ENCODE measurements at places on chromosomes 2 and 18.

DNA sequence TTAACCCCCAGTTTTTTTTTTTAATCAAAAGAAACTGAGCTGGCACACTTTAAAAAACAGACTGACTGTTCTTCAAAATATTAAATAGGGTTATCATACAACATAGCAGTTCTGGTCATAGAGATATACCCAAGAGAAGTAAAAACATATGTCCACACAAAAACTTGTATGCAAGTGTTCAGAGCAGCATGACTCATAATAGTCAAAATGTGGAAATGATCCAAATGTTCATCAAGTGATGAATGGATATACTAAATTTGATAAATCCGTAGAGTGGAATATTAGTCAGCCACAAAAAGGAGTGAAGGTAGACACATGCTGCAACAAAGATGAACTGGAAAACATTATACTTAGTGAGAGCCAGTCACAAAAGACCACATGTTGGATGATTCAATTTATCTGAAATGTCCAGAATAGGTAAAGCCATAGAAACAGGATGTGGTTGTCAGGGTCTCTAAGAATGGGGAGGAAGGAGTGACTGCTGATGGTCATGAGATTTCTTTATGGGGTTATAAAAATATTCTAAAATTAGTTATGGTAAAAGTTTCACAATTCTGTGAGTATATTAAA is 5.1 kb downstream of the SMIM21 start:
- no peaks in the 10 kb centered on the region for H3K4me1 ChIP-seq
- no peaks in the 10 kb centered on the region for H3K27me3 ChIP-seq
- DNase-seq: no peak
- H3K4me3 ChIP-seq: no peak overlapping the region

- H3K4me3 ChIP-seq: no peak overlapping the region
- H3K27me3 ChIP-seq: no peaks in the 10 kb centered on the region
These were observed 47.3 kb upstream of the SALL3 start for GRCh38 chr18:78932281-78932680.

- DNase-seq: no peak
- H3K36me3 ChIP-seq: no peaks in the 10 kb centered on the region
- H3K27me3 ChIP-seq: no peaks in the 10 kb centered on the region
- H3K4me1 ChIP-seq: no peaks in the 10 kb centered on the region
- no peak overlapping the region for H3K27ac ChIP-seq
These were observed 255.3 kb upstream of the FBXO11 start for GRCh38 chr2:48161628-48162027.

- no peak for DNase-seq
- H3K36me3 ChIP-seq: no peaks in the 10 kb centered on the region
- no peak overlapping the region for H3K4me3 ChIP-seq
- no peaks in the 10 kb centered on the region for H3K27me3 ChIP-seq
- no peaks in the 10 kb centered on the region for H3K4me1 ChIP-seq
- H3K27ac ChIP-seq: peak overlapping the region; percentile 51
These were observed 14.3 kb downstream of the KCNK3 start for GRCh38 chr2:26706616-26707473.

- DNase-seq: no peak
- H3K27me3 ChIP-seq: no peaks in the 10 kb centered on the region
- H3K27ac ChIP-seq: no peak overlapping the region
- no peak overlapping the region for H3K4me3 ChIP-seq
- no peaks in the 10 kb centered on the region for H3K4me1 ChIP-seq
- no peaks in the 10 kb centered on the region for H3K36me3 ChIP-seq
These were observed 40.9 kb upstream of the MBP start for GRCh38 chr18:77173275-77174030.

DNA sequence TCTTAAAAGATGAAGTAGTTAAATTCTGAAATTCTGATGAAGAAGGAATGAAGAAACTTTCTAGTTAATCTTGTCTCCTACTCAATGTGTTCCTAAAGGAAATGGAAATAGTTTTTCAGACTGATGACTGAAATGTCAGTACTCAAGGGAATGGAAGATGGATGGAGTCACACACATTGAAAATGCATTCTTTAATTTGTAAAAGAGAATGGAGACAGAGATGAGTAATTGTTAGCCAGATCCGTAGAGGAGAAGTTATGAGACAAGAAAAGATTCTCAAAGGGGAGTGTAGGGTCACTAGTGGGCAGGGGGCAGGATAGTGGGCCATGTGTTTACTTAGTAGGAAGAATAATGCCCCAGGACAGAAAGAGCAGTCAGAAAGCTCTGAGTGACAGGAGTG is 13.3 kb downstream of the ZSWIM2 start:
- no peak for DNase-seq
- H3K36me3 ChIP-seq: no peaks in the 10 kb centered on the region
- no peak overlapping the region for H3K4me3 ChIP-seq
- no peaks in the 10 kb centered on the region for H3K27me3 ChIP-seq

DNA sequence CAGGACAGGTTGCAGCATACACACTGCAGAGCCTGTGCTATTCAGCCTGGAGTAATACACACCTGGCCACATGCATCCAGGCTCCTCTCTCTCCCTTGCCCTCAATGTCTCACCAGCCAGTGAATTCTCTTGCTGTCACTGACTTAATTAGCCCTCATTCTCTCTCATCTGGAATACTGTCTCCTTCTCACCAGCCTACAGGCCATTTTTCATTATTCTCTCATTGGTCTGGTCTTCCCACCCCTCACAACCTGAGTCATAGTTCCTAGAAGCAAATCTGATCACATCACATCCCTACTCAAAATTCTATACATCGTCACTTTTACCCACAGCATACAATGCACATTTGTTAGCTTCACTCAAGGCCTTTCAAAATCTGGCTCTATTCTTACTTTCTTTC is 333.1 kb downstream of the PIK3C3 start:
- no peak for DNase-seq
- H3K4me3 ChIP-seq: no peak overlapping the region
- no peaks in the 10 kb centered on the region for H3K4me1 ChIP-seq

- H3K36me3 ChIP-seq: no peaks in the 10 kb centered on the region
- no peak overlapping the region for H3K4me3 ChIP-seq
- no peak overlapping the region for H3K27ac ChIP-seq
- no peak for DNase-seq
These were observed 419.1 kb downstream of the TRIB2 start for GRCh38 chr2:13135856-13136255.
